ENCODE measurements at places on chromosomes 16 and 17.
A peak's percentile ranks its signal among the peaks of the same experiment; 100 is the strongest.

DNA sequence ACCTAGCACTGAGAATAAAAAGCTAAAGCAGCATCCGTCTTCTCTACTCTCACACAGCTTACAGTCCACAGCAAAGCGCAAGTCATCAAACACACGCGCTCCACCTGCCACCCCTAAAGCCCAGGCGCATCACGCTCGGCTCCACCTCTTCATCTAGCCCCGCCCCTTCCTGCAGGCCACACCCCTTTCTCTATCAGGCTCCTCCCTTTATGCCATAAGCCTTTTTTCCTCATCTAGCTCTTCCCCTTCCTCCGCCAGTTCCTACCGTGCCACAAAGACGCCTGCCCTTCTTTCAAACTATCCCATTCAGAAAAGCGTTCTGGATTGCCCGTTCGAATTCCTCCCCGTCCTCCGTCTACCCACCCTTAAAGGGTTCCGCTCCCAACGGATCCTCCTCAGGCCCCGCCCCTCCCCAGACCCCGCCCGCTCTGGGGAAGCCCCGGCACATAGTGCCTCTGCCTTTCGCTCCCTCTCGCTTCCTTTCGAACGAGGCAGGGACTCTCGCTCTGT lies 417 bp downstream of the C16orf46 start:
- peak; percentile 60 for DNase-seq

DNA sequence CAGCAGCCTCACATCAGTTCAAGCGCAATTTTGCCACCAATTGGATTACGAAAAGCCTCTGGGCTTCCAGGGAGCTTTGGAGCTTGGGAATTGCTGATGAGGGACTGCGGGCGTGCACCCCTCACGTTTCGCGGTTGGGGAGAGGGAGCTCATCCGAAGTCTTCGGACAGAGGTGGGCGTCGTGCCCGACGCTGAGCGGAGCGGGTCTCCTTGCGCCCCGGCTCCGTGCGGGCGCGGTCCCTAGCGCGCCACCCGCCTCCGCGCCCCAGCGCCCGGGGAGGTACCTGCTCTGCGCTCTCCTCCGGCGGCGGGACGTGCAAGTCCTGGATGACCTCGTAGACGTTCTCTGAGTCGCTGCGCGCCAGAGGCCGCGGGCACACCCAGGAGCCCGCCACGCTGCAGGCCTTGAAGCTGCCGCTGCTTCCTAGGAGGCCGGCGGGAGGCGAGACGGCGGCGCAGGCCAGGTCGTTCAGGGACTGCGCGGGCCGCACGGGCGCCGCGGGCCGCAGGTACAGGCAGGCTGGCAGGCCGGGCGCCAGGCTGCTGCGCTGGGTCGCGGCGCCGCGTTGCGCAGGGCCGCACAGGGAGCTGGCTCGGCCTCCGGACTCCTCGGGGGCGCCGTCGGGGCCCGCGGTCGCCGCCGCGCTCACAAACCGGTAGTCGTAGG lies 3.2 kb downstream of the ARHGAP27 start:
- no peak for DNase-seq

GRCh38 chr17:77990301-77990700 lies 31.8 kb downstream of the TNRC6C start:
- DNase-seq = no peak

DNA sequence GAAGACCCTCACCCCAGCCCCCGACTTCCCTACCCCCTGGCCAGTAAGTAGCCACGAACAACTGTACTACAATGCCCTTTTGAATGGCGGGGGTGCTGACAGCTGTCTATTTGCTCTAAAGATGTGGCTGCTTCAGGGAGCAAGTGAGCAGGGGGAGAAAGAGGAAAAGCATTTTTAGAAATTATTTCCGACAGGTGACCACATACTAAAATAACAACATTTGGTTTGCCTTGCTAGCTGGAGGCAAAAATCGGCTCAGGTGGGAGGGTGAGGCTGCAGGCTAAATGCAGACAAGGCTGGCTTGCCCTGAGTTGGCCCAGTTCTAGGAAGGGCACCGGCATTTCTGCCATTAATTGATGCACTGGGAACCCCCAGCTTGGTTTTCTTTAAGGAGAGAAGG lies 188.5 kb downstream of the XYLT1 start:
- no peak for DNase-seq

DNA sequence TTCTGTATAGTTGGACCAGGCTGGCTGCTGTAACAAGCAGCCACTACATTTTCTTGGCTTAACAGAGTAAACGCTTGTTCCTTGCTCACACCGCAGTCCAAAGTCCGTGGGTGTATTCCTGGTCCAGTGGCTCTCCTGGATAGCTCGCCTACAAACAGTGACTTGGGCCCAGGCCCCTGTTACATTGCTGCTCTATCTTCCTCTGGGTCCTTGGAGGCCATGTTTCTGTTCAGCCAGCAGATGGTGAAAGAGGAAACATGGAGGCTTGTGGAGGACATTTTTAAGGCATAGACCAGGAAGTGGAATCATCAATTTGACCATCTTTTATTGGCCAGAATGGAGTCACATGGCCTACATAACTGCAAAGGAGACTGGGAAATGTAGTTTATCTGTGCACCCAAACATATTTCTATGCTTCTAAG lies 55.1 kb downstream of the ATP2C2 start:
- DNase-seq = peak; percentile 4

DNA sequence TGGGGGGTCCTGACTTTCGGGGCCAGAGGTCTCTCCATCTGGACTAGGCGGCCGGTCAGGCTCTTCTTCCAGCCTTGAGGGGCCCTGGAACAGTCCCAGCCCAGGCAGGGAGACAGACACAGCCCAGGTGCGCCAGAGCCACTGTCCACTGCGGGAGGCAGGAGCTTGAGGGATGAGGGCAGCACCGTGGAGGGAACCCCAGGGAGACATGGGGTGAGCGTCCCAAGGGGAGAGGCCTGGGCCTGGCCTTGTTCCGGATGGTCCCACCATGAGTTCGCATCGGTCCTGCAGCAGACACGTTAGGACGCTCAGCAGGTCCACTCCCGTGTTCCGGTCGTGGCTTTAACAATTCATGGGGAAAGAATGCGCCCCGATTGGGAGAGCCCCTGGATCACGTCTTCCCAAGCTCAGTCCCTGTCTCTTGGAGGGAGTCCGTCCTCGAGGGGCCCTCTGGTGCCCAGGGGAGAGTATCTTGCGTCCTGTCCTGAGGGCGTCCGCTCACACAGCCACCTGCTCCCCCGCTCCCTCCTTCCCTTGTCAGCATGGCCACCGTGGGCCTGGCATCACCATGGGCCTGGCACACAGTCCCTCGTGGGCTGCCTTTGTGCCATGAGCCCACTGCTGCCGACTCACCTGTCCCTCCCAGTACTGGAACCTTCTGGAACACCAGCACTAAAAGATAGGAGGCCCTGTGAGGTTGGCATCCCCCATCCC lies 6.7 kb upstream of the NUDT16L1 start:
- DNase-seq = no peak

DNA sequence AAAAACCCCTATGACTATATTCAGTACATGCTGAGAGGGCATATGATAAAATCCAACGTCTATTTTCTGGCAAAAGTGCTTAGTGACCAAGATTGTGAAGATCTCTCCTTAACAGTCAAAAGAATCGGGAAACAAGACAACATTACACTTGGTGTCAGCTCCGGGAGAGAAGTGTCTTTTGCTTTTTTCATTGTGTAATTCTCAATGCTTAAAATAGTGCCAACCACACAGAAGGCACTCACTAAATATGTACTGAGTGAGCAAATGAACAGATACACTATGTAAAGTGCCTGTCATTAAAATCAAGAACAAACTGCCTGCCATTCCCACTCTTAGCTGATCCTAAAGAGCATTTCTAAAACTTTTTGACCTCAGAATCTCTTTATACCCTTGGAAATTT lies 34.1 kb downstream of the VPS53 start:
- DNase-seq = no peak

DNA sequence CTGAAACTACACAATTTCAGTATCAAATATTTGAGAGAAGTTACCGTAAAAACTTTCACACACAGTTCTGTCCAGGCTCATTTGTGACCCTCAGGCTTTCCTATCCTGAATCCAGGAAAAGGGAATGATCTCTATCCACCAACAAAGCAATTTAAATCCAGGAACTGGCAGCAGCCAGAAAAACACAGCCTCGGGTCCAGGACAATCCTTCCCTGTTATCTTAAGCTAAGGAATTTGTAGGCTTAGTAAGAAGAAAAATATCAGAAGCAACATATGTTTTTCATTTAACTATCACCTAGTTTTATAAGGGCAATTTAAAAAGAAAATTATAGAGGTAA lies 47.1 kb downstream of the TEX2 start:
- no peak for DNase-seq

- DNase-seq = no peak
These were observed 44.7 kb downstream of the CPNE2 start for GRCh38 chr16:57137043-57137442.

- DNase-seq = no peak
These were observed 60.3 kb upstream of the CIBAR2 start for GRCh38 chr16:85172455-85173145.

DNA sequence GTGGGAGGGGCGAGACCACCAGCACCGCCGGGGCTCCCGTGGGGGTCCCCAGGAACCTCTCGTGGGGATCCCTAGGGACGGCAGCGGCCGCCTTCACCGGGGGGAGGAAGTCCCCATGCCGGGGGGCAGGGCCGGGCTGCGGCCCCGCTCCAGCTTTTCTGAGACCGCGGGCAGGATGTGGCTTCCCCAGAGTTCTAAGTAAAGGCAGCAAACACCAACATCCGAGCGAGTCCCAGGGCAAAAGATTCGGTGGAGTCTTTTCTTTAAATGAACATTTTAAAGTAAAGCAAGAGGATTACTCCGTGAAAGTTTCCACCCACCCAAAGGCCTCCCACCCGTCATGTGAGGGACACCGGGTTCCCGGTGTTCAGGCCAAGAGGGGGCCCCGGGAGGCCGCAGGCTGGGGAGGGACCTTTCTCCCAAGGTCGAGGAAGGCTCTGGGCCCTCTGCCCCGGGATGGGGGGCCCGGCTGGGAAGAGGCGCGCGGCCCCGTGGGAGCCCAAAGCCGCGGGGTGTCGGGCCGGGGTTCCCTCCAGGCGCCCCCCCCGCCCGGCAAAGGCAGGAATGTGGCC lies 137.2 kb upstream of the RPH3AL start:
- no peak for DNase-seq

DNA sequence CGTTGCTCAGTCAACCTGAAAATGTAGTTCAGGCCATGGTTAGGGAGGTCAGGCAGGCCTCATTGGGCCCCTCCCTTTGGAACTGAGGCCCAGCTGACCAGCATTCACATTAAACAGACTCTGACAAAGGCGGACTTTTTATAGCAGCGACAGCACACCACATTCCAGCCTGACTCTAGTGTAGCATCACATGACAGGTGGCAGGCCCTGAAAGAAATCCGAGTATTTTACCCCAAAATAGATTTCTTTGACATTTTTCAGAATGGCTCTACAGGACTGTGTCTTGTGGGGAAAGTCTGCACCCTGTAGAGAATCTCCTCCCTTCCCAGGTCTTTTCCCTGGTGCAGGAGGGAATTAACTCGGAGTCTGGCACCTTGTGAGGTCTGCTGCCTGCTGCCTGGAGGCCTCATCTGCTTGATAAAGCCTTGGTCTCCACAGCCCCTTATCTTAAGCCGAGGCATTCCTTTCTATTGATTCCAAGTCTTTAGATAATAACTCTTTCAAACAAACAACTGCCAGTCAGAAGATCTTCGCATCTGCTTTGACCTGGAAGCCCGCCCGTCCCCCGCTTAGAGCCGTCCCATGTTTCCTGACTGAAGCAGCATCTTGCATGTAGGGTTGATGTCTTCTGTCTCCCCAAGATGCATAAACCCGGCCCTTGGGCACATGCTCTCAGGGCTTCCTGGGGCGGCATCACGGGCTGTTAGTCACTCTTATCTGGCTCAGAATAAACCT lies 44.0 kb upstream of the CAPN15 start:
- no peak for DNase-seq

DNA sequence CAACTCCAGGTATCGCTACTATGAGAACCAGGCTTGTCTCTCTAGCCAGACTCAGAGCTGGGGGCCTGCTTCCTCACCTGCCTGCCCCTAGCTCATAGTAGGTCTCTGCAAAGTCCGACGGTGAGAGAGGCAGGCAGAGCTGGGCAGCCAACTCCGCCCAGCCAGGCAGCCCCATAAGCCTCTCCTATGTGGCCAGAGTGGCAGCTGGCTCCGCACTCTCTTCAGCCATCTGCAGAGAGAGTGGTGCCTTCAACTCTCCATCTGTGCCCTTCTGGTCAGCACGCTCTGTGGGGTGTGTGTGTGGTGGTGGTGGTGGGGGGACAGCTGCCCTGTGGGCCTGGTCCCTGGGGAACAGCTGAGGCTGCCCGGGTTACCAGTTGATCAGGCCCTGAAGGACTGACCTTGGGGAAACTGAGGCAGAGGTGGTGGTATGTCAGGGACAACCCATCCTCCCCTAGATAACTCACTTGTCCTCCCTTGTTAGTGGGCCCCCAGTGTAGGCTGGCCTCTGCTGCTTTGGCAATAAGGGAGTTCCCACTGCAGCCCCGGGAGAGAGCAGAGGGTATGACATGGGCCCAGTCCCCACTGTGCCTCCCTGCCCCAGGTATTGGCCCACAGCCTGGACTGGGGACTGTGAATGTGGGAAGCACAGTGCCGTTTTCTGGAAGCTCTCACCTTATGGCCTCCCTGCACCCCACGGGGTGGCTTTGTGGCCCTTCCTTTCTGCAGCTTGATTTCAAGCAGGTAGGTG lies 1.8 kb upstream of the ADGRG1 start:
- no peak for DNase-seq

DNA sequence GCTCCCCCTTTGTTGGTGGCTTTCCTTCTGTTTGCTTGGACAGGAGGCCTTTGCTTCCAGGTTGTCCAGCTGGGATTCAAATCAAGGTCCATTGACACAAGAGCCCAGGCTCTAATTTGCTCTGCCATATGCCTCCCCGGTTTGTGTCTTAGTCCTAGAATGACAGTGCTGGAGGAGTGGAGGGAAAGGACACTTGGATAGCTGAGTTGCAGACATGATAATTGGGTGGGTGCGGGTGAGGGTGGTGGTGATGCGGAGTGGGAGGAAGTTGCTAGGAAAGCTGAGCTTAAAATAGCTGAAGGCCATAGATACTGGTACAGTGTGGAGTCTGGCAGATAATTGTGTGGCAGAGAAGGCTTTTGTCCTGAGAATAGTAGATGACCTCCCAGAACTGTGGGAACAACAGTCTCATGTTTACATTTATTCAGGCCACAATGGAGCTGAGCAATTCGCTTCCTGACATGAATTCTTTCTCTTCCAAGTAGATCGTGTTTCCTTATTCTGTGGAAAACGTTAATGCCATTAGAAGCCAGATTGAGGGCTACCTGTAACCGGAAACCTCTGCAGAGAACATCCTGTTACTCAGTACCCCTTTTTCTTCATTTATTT lies 23.8 kb downstream of the SEC14L1 start:
- DNase-seq = no peak

DNA sequence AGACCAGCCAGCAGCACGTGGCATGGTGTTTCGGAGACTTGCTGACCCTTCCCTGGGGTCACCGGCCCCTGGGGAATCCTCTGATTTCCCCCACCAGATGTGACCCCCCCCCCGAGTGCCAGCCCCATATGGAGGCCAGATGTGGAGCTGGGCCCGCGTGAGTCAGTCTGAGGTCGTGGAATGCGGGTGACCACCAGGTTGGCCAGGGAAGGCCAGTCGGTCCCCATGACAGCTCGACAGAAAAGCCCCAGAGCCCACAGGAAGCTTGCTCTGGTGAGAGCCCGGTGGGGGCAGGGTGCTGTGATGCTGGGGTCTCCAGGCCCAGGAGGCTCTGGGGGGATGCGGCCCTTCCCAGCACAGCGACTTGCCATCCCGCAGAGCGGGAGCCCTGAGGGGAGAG lies 209.0 kb downstream of the NTN1 start:
- no peak for DNase-seq

- no peak for DNase-seq
These were observed 133.4 kb downstream of the GRIN2A start for GRCh38 chr16:10048850-10049249.
